GM04504 (cell line): ENCODE measurements at places on chromosomes 1 and 21.

DNA sequence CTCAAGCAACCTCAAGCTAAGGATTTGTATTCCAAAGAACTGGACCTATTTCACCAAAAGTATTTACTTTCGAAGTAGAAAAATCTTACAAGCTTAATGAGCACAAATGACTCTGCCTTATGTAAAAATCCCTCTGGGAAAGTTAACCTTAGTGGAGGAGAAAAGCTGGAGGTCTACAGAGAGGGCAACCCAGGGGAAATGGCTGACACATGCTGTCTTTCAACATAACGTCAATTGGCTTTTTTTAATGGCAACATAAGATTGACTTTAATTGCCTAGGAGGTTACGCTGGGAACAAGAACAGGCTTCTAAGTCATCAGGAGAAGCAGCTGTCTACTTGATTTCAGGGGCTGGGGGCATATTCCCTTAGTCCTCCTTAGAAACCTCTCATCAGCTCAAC lies 52.3 kb downstream of the UTP25 start:
- no peak for DNase-seq

- DNase-seq: no peak
These were observed 23.3 kb downstream of the FTCD start for GRCh38 chr21:46131838-46132651.

- DNase-seq: no peak
These were observed 26.0 kb upstream of the UAP1 start for GRCh38 chr1:162535501-162535900.

DNA sequence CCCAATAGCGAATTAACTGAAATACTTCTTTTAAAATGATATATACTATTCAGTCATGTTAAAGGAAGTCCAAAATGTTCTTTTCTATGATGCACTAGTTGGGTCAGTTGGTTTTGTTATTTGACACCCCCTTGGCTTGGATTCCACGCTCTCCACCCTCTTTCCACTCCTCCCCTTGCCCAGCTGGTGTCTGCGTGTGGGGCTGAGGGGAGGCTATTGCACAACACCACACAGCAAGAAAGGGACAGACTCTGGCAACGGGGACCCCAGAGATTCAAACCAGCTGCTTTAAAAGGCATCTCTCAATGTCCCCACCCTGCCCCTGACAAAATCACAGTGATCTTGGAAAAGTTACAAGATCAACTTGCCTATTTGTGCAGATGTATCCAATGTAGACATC lies 394.3 kb downstream of the TGFB2 start:
- no peak for DNase-seq

DNA sequence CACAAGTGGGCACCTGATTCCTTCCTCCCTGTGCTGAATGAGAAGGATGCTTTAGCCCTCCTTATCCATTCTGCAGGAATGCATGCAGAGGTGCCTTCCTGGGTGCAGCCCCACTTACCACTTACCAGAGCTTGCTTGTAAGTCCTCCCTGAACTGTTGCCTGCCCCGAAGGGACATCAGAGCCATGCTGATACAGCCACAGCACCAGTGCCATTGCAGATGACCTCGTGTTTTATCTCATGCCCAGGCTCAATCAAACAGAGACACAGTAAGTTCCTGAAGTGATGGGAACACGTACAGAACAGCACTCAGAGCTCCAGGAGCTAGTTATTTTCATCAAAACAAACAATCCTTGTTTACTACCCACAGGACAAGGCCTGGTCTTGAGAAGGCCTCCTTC lies 81.9 kb downstream of the ATP1A1 start:
- no peak for DNase-seq

GRCh38 chr1:89826594-89826993 lies 5.8 kb downstream of the LRRC8D start:
- DNase-seq: no peak

DNA sequence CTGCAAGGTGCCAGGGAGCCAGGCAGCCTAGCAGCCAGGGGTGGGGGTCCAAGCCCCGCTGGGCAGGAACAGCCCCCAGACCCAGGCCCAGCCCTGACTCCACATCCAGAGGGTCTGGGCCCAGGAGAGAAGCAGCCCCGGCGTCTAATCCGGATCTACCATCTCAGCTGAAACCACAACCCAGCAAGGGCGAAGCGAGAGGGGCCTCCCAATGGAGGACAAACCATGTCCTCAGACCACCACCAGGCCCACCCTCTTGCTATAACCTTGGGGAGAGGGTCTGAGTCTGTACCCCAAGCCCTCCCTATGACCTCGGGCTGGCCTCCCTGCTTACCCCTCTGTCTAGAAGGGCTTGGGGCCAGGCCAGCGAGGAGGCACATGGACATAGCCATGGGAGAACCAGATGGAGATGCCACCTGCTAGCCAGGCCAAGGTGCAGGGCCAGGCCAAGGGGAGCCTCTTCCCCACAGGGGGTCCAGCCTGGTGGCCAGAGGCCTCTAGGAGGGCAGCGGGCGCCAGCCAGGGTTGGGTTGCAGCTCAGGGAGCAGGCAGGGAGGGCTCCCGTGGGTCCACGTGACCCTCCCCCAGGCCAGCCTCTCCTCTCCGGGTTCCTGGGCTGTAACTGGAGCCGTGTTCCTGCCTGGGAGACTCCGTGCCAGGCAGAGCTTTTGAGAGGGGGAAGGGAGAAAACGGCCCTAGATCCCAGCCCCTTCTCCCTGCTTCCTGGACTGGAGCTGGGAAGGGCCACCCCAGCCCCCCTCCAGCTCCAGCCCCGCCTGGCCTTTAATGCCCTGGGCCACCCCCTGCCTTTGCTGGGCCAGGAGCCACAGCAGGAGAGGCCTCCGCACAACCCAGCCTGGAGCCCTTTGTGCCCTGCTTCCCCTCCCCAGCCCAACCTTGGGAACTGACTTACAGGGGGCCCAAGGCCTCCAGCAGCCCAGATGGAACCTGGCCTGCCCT lies 2.5 kb downstream of the WNT9A start:
- DNase-seq: no peak

GRCh38 chr1:29704430-29704829 lies 468.1 kb downstream of the PTPRU start:
- DNase-seq: no peak

- DNase-seq: no peak
These were observed 41.0 kb upstream of the IFFO2 start for GRCh38 chr1:18997508-18997907.

GRCh38 chr1:158107916-158108315 lies 72.8 kb upstream of the CD1D start:
- DNase-seq: no peak

- no peak for DNase-seq
These were observed 118.2 kb downstream of the RIPK4 start for GRCh38 chr21:41648591-41649031.

DNA sequence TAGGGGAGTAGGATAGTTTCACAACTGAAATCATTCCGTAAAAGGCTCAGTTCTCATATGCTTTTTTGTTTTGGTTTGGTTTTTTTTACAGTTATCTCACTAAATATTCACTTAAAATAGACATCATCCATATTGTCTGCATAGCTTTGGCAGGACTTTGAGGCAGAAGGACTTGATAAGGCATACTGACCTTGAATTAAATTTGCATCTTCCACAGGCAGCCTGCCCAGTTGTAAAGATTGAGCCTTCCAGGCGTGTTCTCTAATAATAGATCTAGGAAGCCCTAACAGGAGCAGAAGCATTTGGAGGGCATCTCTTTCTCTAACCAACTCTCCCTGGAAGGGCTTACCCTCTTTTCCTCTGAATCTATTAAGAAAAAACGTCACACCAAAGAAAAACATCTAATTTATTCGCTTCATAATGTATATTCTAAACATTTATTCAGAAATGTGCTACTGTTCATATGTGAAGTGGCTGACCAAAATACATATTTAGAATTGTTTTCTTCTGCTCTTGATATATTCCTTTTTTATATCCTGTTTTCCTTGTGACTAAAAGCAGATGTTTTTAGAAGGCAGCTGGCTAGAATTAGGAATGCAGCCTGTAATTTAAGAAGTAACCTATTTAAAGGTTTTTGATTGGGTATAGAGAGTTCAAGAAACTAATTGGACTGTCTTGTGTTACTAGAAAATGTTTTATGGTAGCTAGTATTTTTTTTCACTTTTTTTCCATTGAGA lies 20.2 kb downstream of the DESI2 start:
- no peak for DNase-seq

DNA sequence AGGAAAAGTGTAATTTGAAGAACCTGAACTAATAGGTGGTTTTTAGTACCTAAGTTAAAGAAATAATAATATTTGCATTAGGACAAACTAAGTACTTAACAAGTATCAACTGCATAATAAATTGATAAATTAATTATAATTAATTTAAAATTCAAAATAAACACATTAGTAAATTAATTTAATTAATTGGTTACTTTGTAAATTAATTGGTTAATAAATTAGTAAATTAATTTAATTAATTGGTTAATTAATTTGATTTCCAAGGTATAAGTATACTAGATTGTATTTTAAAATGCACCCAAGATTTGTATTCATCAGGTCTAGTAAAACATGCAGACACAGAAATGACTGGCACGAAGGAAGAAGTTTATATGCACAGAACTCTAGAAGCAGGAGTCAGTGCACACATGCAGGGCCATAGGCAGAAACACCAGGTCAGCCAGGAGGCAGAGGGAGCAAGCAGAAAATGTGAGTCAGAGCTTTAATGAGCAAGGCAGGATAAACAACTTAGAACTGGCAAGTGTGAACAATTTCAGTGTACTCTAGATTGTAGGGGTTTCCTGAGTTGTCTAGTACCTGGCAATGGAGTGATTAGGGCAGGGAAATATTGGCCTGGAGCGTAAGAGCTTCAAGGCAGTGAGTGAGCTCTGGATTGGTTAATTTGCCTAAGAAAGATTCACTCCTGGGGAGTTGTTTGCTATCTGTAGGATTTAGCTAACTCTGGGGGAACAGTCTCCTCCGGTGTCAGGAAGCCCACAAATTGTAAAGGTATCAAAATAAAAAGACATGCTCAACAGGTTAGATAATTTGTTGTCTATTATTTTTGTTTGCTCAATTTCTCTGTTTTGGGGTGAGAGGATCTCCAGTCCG lies 665.7 kb downstream of the MRPL39 start:
- no peak for DNase-seq

GRCh38 chr1:213394837-213395236 lies 343.8 kb downstream of the RPS6KC1 start:
- DNase-seq: no peak

DNA sequence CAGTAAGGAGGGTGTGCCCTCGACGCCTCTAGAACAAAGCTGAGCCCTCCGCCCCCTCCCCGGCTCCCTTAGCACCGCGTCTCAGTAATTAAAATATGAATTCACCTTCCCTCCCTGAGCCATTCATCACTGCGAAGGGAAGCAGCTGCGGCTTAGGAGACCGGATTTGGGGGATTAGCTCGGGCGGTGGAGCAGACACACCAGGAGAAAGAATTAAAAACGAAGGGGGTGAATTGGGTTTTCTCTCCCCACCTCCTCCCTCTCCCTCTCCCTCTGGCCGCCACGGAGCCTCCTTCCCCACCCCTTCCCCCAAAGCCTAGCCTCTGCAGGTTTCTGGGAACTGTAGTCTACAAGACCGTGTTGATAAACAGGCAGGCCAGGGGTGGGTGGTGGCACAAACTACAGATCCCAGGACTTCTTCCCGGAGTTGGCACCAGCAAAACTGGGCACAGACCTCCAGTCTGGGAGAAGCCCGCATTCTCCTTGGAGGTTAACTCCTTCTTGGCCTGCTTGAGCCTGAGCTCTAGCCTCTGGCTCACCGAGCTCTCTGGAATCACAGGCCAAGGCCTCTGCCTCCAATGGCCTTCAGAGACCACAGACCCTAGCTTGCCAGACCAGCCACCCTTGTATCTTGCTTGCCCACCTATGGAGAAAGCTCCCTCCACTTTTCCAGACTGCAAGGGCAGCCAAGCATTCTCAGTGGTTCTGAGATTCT lies 10.8 kb downstream of the BLACAT1 start:
- no peak for DNase-seq

DNA sequence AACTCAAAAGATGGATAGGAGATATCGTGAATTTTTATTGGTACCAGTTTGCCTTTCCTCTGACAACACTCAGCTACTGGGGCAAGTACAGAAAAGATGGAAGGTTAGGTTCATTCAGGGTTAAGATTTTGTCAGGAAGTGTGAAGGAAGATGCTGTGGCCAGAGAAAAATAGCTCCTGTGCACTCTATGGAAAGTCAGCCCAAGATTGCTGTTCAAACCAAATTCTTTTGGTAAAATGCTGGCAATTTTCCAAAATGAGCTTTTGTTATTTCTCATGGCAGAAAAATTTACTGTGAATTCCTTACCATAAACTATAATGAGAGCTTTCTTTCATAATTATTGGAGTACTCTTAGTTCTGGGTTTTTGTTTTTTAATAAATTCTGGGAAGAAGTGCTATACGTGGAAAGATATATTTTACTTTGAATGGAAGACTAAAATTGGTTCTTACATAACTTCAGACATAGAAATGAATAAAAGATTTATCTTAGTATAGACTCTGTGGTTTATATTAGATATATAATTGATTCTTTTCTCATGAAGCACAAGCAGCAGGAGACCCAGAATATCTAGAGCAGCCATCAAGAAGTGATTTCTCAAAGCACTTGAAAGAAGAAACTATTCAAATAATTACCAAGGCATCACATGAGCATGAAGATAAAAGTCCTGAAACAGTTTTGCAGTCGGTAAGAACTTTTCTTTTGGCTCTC lies 112.2 kb downstream of the USP25 start:
- no peak for DNase-seq

GRCh38 chr1:170354690-170355089 lies 177.3 kb upstream of the GORAB start:
- no peak for DNase-seq

GRCh38 chr1:32716312-32717148 lies 14.0 kb upstream of the SYNC start:
- DNase-seq: no peak

DNA sequence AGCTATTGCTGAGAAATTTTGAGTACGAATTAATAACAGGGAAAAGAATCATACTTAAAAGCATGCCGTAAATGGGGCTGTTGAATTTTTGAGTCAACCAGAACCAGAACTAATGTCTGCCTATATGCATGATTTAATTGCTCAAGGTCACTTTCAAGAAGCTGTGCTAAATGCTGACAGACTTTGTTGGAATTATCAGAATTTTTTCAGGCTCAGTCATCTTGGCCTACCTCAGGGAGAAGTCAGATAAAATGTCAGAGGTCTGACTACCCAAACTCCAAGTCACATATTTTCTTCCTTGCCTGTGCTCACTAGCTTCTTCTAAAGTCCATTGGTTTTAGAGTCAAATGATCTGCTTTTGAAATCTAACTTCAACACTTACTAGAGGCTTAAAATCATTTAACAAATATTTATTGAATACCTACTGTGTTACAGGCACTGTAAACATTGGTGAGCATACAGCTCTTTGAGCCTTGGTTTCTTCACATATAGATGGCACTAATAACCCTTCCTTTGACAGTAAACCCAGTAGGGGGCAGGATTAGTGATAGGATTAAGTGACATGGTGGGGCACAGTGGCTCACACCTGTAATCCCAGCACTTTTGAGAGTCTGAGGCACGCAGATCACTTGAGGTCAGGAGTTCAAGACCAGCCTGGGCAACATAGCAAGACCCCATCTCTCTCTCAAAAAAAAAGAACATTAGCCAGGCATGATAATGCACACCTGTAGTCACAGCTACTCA lies 121.2 kb upstream of the SLC44A3 start:
- peak; percentile 70 for DNase-seq

DNA sequence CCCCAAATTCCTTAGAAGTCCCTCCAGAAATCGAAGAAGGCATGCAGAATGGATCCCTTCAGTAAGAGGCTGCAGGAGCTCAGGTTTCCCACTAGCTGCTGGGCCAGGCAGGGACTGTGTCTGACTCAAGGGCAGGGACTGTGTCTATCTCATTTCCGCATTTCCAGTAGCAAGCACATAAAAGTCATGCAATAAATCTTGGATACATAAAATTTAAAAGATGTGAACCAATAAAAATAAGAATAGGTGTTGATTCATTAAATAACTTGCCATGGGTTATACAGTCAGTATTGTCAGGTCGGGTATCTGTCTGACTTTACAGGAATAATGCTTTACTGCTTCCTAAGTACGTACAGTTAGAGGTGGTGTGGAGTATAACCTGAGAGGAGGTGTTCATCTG lies 15.2 kb downstream of the PM20D1 start:
- no peak for DNase-seq
